Osteoblast (primary cell): ENCODE measurements at places on chromosomes 4 and X. TPM values are rescaled to one million over a fixed set of nuclear protein-coding genes. Genes with fewer than 3 reads are reported as not detected.
A peak's percentile ranks its signal among the peaks of the same experiment; 100 is the strongest.

LINC00632 gene
- 9.4 and 10.1 TPM in 2 replicates for total RNA-seq

DNA sequence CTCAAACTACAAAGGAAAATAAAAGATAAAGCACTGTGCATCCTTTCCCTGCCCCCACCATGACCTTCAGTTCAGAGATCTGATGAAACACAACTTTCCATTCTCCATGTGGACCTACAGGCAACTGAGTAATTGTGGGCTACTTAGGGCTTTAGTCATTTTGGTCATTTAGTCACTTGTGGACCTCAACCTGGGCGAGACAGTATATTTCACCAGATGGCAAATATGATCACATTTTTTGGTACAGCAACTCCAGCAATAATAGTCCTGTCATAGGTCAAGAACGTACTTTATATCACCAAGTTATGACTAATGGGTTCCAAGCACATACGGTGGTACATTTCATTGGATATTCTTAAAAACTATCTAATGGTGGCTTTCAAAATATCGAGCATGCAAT lies 141.2 kb downstream of the PDGFC start:
- DNase-seq, result peak; percentile 81

- DNase-seq, result peak; percentile 53
Measured at GRCh38 chrX:136261321-136261720, 10.1 kb upstream of the MAP7D3 start.

- no peak for DNase-seq
Measured at GRCh38 chr4:184568770-184569169, 80.5 kb downstream of the CASP3 start.

GRCh38 chr4:4524364-4524763 lies 17.5 kb downstream of the STX18 start:
- DNase-seq, result no peak

DNA sequence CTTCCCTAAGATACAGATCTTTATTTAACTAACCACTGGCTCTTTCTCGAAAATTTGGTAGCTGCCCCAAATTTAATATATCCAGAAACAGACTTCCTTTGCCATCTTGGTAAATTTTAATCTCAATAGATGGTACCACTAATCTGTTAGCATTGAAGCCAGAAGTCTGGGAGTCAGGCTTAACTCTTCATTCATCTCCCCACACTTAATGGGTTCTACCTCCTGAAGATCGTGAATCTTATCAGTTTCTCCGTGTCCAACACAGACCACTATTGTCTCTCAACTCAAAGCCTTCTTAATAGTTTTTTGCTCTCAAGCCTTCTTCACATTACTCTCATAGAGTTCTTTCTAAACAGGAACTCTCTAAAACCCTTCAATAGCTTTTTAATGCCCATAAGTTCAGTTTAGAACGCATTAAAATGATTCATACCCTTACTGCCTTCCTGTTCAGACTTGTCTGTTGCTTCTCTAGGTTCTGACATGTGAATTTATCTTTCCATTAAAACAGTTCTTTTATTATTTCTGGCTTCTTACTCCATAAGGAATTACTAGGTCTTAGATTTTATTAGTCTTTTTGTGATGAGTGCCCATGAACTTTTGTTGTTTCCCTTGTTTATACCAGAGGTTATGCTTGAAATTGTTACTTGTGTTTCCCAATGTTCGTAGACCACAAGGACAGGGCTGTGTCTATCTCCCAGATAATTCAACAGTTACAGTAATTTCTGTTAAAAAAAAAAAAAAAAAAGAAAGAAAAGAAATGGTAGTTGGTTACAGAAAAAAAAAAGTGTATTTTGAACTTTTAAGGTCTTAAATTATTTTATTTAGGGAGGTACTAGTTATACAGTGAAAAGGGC lies 54.7 kb downstream of the SMARCAD1 start:
- no peak for DNase-seq

STK26 gene
- 9.4 and 10.9 TPM in 2 replicates for total RNA-seq

DNA sequence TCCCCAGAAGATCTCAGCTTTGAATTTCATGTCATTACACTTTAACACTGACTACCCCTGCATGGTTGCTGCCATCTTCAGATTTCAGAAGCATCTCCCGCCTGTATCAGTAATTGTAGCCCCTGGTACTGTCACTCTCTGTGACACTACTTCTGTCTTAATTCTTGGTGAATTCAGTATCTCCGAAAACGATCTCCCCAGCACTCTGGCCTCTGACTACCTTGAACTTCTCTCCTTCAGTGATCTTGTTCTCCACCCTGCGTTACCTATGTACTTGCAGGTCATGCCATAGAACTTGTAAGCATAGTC lies 53.8 kb upstream of the ABCG2 start:
- no peak for DNase-seq

- no peak for DNase-seq
Measured at GRCh38 chr4:128527946-128528576, 240.4 kb upstream of the PGRMC2 start.

DNA sequence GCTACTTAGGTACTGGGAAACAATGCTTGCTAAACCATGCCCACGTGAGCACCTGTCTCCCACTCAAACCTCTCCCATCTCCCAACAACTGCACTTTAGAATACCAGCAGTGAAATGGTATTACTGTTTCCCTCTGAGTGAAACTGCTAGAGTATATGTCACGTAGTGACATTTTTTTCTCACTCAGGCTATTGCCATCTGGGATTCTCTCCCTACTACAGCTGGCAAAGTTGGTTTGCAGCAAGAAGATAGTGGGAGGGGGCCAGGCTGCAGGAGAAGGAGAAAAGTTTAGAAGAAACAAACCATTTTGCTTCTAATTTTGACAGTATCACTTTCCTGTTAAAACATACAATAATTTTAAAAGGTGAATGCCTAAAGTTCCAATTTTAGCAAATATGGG lies 358.3 kb downstream of the MAPK10 start:
- no peak for DNase-seq

DNA sequence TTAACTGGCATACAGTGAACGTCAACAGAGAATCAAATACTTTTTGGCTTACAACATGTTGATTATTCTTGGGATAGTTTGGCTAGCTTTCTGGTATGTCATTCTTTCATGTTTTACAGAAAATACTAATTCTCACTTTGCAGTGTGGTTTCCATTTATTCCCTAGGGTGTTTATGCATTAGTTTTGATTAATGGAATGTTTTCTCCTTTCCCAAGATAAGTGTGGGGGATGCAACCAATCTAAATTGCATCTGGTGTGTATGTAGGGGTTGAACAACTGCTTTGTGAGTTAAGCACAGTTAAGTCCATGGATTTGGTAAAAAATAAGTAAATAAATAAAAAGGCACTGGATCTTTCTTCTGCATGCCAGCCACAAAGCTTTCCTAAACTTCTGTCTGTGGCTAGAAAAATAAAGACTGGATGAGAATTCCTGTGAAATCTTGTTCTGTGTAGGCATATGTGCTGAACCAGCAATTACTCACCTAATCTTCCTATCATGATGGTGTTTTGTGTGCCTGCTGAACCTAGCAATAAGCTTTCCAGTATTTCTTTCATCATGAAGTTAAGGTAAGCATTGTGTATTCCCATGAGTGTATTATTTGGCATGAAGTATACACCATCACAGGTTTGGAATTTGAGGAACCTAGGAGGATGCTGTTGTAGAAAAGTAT lies 50.6 kb upstream of the TENM3 start:
- DNase-seq, result no peak

MTTP gene
- 0.29 TPM in 1 of 2 replicates, not detected in the other for total RNA-seq

DNA sequence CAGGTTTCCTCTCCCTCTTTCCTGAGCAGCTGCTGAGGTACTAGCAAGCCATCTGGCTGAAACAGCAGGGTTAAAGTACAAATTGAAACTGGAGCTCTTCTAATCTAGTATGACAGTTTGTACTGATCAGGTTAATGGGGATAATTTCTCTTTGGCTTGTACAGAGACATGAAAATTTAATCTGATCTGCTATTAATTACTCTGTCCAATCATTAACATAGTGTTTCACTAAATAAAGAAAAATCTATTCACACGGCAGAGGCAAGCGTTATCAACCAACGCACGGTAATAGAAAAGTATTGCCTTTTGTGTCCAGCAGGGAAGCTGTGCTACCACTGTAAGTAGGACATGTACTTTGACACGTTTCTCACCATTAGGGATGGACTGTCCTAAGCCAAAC lies 71.1 kb downstream of the IGSF1 start:
- DNase-seq, result no peak

CPLX1 gene
- total RNA-seq, result not detected in 2 replicates

MTNR1A gene
- not detected in 2 replicates for total RNA-seq

ABCG2 gene
- total RNA-seq, result 0.36 and 0.59 TPM in 2 replicates

DNA sequence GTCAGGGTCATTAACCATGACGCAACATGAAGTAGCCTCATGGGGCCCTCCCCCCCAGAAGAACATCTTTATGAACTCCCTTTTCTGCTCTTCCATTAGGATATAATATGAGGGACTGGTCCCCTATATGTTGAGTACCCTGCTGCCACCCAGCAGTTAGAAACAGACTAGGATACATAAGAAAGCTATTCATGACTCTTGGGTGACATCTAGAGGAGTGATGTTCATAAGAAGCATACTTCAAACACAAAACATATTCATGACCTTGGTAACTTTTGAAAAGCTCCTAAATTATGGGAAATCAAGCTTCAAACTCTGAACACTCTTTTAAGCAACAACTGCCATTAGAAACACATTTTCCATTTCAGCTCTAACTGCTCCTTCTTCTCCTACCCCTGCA lies 155.2 kb upstream of the SPIN4 start:
- peak; percentile 18 for DNase-seq

DNA sequence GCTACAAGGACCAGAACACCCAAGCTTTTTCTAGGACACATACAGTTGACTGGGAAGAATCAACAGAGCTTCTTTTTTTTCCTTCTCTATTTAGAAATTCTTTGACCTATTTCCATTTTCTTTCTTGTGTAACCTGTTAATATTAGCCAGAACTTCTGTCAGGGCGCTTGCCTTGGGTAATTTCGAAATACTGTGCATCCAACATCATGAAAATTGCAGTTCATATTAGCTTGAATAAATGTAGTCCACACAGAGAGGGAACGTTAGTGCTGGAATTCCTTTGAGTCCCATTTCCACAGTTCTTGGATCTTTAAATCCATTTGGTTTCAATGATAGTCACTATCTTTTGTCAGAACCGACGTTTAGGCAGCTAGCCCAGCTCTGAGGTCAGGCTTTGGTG lies 141.8 kb downstream of the MXRA5 start:
- no peak for DNase-seq

DNA sequence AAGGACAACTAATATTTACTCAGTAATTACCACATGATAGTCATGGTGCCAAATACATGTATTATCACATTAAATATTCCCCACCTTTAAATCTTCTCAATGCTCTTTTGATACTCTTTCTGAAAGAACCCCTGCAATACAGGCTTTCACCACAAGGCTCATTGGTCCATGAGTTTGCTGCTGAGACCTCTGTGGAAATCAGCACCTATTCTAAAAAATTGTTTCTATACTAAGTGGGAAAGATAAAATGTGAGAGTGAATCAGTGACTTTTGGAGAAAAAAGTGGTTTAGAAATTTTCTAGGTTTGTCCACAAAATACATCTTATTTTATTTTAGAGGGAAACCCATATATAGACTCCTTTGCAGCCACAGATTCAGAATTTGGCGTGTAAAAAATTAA lies 257.3 kb downstream of the ZIC3 start:
- no peak for DNase-seq

GRCh38 chrX:10607233-10607632 lies 13.2 kb downstream of the MID1 start:
- DNase-seq, result no peak

GRCh38 chrX:20585782-20586181 lies 319.1 kb upstream of the RPS6KA3 start:
- DNase-seq, result no peak

- no peak for DNase-seq
Measured at GRCh38 chr4:23324021-23324690, 565.7 kb downstream of the PPARGC1A start.

DNA sequence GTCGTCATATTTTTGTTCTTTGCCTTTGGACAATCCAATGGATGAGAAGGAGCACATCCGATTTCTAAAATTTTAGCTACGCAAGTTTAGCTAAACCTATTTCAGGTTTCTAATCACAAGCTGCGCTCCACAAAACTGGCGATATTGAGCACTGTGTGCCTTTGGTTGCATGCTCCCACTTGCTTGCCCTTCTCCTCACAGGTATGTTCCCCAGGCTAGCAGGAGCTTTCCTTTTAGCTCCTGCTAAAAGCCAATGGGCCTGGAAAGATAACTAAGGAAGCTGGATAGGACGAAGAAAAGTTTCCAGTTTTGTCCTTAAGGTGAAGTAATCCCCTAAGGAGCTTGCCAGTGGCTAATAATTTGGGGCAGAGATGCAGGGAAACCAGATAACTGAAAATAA lies 975.2 kb downstream of the FSTL5 start:
- DNase-seq, result no peak

ZCCHC12 gene
- not detected in 2 replicates for total RNA-seq

- no peak for DNase-seq
Measured at GRCh38 chr4:118834070-118834469, 1.9 kb downstream of the SEC24D start.

- DNase-seq, result no peak
Measured at GRCh38 chr4:165201806-165202205, 5.6 kb upstream of the KLHL2 start.

DNA sequence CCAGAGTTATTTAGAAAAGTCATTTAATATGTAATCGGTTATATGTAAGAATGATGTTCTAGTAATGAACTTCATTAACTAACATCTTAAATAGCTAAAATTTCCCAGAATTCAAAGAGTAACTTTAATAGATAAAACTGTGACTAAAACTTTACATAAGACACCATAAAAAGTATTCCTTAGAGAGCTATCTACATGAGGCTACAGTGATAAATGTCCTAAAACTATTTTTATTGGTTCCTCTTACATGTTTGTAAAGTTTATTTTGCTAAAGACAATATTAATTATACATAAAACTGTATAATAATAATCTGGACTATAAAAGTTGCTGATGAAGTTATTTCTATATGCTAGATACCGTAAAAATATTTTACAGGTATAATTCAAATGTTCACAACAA lies 897.7 kb upstream of the EPHA5 start:
- DNase-seq, result no peak

GRCh38 chr4:47031751-47032404 lies 511 bp downstream of the GABRB1 start:
- no peak for DNase-seq

DNA sequence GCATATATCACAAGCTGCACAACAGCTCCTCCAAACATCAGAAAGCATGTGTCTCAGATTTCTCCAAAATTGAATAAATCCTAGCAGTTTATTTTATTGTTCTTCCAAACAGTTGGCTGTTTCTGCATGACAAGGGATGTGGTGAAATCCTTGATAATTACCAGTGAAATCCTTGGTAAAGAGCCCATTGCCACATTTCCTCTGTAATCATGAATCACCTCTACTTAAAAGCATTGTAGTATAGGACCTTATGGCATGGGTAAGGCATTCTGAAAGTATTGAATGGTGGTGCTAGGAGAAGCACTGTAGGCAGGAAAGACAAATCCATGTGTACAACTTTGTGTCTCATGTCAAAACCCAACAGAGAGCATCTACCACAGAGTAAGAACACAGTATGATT lies 135.8 kb upstream of the NDST3 start:
- DNase-seq, result no peak

- DNase-seq, result no peak
Measured at GRCh38 chr4:22850055-22850454, 157.3 kb downstream of the GBA3 start.

GRCh38 chr4:119671205-119671604 lies 42.6 kb upstream of the PDE5A start:
- no peak for DNase-seq

GRCh38 chr4:70759627-70760026 lies 37.9 kb downstream of the RUFY3 start:
- DNase-seq, result no peak
